ENCODE measurements at places on chromosomes 7 and 10.

DNA sequence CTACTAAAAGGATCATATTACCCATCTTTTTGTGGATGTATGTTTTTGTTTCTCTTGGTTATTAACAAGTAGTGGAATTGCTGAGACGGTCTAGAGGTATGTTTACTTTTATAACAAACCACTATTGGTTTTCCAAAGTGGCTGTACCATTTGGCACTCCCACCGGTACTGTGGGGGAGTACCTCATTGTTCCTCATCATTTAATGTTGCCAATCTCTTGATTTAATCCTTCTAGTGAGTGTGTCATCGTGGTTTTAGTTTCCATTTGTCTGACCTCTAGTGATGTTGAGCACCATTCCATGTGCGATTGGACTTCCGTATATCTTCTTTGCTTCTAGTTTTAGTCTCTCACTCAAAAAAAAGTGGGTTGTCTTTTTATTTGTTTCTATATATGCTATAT lies 50.4 kb downstream of the RBM33 start:
- no peak for DNase-seq

GRCh38 chr7:11078247-11078834 lies 104.7 kb downstream of the PHF14 start:
- DNase-seq = no peak

DNA sequence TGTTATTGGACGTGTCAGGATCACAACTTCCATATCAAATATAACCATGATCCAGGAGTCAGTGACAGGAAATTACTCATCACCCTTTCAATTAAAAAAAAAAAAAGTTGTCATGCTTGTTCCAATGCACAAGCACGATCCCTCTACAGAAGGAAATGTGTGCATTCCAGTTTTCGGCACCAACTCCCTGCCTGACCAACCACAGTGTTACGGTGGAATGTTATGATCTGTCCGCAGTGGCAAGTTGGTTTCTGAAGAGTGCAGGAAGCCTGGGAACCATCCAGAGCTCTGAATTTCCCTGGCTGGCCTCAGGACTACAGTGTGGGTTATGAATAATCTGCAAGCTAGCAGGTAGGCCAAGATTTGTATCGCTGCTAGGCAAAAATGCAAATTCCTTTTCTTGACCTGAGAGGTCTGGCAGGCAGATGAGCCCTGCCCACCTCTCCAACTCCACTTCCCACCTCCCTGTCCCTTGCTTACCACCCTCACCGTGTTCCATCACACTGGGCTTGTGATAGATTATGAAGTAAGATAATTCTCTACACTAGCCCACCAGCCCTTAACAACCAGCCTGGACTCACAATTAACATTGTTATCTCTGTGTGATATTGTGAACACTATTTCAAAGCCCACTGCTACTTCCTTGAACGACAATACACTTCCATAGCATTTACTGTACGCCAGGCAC lies 20.4 kb downstream of the FRMPD2 start:
- DNase-seq = no peak

DNA sequence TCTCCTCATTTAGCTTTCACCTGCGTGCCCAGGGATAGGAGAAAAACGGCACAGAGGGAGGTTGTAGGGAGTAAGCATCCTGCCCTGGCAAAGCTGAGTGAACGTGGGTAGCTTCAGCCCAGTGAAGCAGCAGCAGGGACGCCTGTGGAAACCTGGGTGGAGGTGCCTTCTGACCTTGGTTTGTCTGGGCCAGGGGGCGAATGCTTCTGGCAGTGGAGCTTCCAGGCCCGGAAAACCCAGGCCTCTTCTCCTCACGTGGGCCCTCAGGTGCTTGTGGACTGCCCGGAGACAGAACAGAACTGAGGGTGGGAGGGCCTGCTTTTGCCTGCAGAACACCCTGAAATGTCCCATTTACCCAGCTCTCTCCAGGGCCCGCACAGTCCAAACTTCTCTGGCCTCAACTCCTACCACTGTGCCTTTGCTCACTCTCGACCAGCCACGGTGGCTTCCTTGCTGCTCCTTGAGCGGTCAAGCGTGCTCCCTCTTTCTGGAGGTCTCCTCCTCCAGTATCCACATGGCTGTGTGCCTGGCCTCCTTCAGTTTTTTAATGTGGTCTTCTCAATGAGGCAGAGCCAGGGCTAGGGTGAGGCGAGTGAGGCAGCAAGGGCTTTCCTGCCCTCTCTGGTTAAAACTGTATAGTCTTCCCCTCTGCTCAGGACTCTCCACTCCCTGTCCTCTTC lies 62.4 kb downstream of the TMEM209 start:
- DNase-seq = no peak

All from caudate nucleus (tissue), 63 donors.